ENCODE measurements at places on chromosomes 11 and 22.

- DNase-seq = no peak
Measured at GRCh38 chr11:67278135-67278938, 10.8 kb upstream of the ANKRD13D start.

- no peak for DNase-seq
Measured at GRCh38 chr11:115552773-115553438, 48.7 kb upstream of the CADM1 start.

DNA sequence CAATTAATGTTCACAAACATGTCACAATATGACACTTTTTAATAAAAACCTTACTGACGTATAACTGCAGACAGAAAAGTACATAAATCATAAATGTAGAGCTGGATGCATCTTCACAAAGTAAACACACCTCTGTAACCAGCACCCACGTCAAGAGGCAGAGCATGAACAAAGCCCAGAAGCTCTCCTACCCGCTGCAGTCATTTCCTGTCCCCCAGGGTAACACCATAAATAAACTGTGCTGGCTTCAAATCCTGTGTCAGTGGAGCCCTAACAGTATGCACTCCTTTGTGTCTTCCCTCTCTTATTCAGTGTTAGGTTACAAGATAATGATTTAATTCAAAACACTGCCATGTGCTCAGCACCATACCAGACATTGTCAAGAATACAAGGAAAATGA, 5.7 kb downstream of the SYT13 start:
- DNase-seq = no peak

DNA sequence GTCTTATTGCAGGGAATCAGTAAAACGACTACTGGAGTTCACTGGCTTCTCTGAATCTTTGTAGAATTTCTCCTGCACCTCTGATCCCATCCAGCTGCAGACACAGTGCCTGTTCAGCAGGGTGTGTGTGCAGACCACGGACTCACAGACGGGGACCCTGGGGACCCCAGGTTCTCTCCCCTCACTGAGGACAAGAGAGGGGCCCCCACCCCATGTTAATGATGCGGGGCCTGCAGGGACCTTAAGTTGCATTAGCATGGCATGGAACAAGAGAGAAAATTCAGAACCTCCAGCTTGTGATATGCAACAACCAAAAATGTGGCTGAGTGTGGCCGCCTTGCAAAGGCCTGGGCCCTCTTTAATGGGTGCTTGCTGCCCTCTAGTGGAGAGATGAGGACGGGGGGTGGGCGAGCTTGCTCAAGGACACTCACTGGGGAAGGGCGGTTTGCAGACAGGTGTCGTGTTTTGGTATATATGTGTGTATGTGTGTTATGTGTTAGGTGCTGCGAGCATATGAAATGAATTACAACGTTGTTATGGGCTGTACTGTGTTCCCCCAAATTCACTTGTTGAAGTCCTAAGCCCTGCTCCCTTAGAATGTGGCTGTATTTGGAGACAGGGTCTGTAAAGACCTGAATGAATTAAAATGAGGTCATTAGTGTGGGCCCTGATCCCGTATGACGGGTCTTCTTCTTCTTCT, 84.4 kb upstream of the SEPTIN5 start:
- DNase-seq = peak; percentile 86

- no peak for DNase-seq
Measured at GRCh38 chr22:39383841-39384625, 15.5 kb upstream of the TAB1 start.

DNA sequence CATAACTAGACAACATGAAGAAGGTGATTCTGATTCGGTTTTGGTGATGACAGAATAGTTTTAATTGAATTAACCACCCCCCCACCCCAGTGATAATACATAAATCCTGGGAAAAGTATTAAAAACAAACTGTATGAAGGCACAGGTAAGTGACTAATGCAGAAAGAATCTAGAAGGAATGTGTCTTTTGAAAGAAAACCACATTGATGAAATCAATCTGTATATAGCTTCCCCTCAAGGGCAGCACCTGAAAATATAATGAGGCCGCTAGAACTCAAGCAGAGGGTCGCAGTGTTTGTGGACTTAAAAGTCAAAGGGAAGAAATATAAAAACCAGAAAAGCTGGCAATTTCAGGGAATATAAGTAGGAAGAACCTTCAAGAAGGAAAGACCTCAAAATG, 580.5 kb upstream of the CHORDC1 start:
- DNase-seq = no peak

DNA sequence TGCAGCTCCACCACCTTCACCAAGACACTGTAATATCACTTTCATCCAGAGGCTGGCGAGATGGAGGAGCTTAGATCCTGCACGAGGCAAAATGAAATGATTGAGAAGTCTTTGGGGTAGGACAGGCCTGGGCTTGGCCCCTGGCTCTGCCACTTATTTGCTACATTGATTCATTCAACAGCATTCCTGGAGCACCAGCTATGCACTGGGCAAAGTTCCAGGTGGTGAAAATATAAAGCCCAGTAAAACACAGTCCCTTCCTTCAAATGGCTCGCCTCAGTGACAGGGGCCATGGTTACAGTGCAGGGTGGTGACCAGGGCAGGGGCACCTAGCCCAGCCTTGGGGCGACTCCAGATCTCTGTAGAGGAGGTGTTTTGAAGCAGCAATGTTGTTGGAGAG, 19.7 kb downstream of the ALX4 start:
- DNase-seq = no peak

- DNase-seq = peak; percentile 75
Measured at GRCh38 chr22:49046546-49047361, 780.9 kb downstream of the BRD1 start.

DNA sequence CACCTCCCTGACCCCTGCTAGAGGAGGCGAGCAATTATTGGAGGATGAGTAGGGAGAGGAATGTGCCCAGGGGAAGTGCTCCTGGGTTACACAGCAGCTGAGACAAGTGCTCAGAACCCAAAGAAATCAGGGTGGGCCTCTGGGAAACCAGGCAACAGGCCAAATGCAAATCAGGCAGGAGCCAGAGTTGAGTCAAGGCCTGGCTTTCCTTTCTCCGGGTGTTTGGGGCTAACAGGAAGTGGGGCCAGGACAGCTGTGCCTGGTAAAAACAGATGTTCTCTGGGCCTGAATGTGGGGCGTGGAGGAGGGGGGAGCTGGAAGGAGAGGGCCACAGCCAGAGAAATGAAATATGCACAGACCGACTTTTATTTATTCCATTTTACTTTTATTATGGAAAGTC, 22.0 kb downstream of the MFNG start:
- no peak for DNase-seq

DNA sequence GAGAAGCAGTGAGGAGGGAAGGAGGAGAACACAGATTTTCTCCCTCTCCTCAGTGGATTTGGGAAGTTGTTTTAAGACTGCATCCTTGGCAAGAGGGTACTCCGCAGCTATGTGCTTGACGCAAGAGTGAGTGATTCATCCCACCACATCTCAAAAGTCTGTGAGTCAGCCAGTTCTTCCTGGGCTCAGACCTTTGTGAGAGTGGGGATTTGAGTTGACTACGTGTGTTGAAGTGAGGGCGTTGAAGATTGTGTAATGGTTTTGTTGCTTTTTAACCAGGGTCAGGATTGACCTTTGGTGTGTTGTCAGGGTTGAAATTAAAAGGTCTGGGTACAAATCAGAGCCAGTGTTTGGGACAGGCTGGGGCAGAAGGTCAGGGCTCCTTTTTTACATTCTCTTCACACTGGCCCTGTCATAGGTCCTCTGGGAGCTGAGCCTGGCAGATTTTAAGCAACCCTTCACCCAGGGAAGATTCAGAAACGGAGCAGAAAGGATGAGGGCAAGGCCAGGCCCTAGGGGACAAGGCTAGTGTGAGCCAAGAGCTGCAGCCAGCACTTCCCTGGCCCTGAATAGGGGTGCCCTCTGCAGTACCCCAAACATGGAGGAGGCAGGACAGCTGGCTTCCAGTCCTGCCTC, 4.2 kb upstream of the C11orf86 start:
- no peak for DNase-seq

DNA sequence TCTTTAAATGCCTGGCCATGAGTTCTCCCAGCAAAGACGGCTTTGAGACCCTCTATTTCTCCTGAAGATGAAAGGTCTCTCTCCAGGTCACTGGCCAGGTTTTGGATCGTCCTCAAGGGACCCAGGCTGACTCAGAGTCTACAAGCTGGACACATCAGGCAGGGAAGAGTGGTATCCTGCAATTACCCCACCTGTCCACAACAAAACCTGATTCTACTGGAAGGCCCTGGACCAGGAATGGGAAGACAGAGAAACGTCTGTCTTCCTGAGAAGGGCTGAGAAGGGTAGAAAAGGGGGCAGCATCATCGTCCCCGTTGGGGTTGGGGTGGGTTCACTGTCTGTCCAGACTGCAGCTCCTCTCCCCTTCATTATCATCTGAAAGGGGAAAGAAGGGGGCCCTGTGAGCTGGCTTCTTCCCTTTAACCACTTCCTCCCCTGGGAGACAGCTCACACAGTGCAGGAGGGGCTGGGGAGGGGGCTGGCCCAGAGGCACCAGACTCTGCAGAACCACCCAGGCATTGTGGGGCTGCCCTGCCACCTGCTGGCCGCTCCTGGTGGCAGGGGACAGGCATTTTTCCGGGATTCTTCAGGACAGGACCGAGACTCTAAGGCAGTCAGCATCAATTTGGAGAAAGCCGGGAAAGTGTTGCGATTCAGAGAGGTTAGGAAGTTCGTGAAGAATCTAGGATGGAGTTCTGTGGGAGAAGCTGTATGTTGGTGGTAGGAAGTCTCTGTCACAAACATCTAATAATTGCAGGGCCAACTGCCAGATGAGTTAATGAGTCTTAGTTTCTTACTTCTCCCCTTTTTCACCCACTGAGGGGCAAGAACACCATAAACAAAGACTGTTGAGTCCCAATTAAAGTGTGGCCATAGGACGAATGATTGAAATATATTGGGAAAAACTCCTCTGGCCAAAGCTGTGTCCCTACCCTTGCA, 57.6 kb downstream of the SYN3 start:
- DNase-seq = peak; percentile 76

DNA sequence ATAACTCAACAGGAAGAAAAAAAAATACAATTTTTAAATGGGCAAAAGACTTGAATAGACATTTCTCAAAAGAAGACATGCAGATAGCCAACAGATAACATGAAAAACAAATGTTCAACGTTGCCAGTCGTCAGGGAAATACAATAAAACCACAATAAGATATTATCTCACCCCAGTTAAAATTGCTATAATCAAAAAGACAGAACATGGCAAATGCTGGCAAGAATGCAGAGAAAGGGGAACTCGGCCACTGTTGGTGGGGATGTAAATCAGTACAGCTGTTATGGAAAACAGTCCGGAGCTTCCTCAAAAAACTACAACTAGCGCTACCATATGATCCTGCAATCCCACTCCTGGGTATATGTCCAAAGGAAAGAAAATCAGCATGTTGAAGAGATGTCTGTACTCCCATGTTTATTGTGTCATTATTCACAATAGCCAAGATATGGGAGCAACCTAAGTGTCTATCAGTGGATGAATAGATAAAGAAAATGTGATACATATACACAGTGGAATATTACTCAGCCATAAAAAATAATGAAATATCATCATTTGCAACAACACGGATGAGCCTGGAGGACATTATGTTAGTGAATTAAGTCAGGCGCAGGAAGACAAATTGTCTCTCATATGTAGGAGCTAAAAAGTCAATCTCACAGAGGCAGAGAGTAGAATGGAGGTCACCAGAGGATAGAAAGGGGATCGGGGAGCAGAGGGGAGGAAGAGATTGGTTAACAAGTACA, 12.2 kb upstream of the CYTH4 start:
- DNase-seq = no peak

GRCh38 chr22:37199760-37200108, 11.7 kb upstream of the C1QTNF6 start:
- DNase-seq = no peak

DNA sequence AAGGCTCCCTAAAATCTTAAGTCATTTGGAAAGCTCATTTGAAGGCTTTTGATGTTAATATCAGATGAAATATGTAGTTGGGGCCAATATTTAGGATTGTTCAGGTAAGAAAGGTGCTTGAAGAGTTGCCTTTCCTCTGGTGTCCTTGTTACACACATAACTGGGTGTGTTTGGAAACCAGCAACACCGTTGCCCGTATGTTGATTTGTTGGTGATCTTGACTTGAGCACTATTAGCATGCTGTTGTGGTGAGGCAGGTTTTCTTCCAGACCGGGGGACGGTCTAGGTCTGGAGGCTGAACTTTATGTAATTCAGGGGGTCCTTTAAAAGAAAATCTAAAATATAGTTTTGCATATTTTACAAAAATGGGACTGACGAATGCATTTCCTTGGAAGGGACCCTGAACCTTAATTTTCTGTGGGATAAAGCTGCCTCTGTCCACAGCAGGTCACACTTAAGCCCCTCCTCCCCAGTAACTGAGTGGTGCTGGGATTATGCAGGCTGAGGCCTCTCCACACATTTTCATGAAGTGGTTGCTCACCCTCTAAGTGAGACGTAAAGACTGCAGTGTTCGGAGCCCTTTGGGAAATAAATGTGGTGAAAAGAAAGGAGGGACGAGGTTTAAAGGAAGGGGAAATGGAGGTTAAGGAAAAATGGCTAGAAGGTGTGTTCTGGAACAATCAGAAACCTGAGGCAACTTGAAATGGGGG, 1.8 kb downstream of the YWHAH start:
- DNase-seq = peak; percentile 49

- no peak for DNase-seq
Measured at GRCh38 chr11:130574740-130575139, 126.3 kb downstream of the ADAMTS15 start.

DNA sequence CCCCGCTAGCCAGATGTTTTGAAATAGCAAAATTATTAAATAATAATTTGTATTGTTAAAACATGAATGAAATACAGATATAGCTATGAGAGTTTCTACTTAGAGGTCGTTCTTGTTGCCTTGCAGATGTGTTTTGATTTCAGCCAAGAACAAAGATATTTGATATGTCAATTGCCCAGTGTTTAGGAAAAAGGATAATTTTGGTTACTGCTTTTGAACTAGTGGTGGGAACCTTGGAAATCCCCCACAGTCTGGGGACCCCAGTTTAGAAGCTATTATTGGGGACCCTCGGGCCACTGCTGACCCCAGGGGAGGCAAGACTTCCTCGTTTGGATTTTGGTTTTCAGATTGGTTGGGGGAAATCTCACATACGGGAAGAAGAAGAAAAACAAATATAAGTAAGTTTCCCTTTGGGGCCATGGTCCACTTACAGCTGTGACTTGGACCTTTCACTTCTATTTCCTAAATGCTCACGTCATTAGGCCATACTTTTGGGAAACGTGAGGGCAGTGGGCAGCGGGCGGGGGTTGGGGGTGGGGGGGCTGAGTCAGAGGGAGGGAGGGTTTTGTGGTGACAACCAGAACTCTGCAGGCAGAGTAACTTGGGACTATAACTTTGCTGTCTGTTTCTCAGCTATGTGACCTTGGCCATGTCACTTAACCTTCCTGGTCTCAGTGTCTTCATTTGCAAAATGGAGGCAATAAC, 37.0 kb downstream of the LDLRAD3 start:
- no peak for DNase-seq

DNA sequence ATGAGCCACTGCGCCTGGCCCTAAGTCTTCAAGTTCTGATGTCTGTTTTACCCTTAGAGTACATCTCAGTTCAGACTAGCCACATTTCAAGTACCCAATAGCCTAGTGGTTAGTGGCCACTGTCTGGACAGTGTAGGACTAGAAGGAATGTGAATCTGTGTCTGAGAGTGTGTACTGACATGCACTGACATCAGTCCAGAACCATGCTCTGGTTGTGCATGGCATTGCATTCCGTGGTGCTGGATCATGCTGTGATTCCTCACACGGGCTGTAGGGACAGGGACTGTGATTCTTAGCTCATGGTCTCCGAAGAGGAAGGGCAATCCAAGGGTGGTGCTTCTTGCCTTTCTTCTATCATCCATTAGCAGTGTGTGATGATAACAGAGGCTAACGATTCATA, 41.1 kb downstream of the AMOTL1 start:
- no peak for DNase-seq

Measured in cardiac septum (tissue), 1 donor.